ENCODE measurements at places on chromosomes 6 and 20. TPM values are rescaled to one million over a fixed set of nuclear protein-coding genes. Genes with fewer than 3 reads are reported as not detected.

C20orf144 gene
- total RNA-seq: 0.04 TPM

CDSN gene
- not detected for total RNA-seq

AKAP12 gene
- total RNA-seq: 148 TPM

HLA-G gene
- not detected for total RNA-seq

HLA-DRA gene
- 30.7 TPM for total RNA-seq

GABRR2 gene
- 0.53 TPM for total RNA-seq

SH3BGRL2 gene
- total RNA-seq: 8.5 TPM

ARFGEF3 gene
- 1.1 TPM for total RNA-seq

CASS4 gene
- total RNA-seq: 5.5 TPM

TMEM151B gene
- total RNA-seq: 0.09 TPM

EFCAB8 gene
- total RNA-seq: 0.22 TPM

PREX1 gene
- total RNA-seq: 17.3 TPM

MEP1A gene
- not detected for total RNA-seq

COL11A2 gene
- 172 TPM for total RNA-seq

All from muscle of leg (tissue), 16 donors.